ENCODE measurements at places on chromosomes 2 and 18. TPM values are rescaled to one million over a fixed set of nuclear protein-coding genes. Genes with fewer than 3 reads are reported as not detected.

GRCh38 chr2:187383043-187383800 is 64.8 kb downstream of the CALCRL start:
- no peak for DNase-seq

GRCh38 chr2:45020439-45020838 is 11.2 kb upstream of the SIX2 start:
- DNase-seq, result no peak

The HNMT gene
- total RNA-seq, result not detected

The ATP6V1B1 gene
- total RNA-seq, result not detected

DNA sequence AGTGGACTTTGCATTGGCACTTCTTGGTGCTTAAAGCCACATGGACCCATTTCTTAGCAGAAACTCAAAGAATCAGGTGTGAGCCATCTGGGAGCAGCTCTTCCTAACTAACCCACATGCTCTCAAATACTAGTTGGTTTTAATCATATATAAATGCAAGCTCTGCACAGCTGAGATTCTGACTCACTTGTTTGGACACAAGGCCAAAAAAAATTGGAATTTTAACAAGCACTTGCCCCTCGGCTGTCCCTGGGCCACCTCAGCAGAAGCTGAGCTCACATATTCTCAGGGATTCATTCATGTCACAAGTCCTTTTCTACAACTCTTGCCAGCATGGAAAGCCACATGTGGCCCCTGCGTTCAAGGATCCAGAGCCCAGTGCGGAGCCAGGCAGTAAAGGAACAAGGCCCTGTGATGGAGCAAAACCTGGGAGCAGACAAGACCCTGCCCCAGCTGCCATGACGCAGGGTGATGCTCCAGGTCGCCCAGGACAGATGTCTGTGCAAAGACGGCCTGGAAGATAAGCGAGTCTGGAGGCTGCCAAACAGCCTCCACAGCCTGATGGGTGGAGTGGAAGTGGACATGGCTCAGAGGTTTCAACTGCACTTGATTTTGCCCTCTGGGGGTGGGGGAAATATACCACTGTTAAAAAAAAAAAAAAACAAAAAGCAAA is 266.5 kb downstream of the EIPR1 start:
- DNase-seq, result no peak

DNA sequence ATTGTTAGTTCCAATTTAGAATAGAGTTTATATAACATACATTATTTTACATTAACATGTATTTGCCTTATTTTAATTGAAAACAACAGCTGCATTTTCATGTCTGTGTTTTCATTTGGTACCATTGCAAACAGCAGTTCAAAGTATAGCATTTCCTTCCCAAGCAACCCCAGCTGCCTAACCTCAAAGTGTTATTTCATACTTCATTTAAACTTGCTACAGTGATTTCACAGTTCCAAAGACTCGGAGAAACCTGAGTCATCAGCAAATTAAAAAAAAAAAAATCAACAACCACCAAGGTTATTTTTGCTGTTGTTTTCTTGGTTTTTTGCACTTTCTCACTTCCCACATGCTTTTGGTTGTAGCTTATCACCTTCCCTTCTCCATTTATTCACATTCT is 236.5 kb upstream of the SPHKAP start:
- DNase-seq, result no peak

DNA sequence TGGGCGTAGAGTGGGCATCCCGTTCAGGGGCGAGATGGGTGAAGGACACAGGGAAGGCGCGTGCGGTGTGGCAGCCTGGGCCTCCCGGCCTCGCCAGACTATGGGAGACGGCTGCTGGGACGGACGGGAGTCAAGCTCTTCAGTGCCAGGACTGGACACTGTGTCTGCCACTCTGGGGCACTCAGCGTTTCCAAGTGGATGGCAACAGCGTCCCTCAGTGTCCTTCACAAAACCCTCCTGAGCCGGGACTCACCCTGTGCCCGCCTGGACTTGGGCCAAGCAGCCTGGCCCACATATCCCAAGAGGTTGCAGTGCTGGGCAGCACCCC is 16.3 kb upstream of the BOK start:
- no peak for DNase-seq

The SERPINB2 gene
- not detected for total RNA-seq

The STARD6 gene
- not detected for total RNA-seq

DNA sequence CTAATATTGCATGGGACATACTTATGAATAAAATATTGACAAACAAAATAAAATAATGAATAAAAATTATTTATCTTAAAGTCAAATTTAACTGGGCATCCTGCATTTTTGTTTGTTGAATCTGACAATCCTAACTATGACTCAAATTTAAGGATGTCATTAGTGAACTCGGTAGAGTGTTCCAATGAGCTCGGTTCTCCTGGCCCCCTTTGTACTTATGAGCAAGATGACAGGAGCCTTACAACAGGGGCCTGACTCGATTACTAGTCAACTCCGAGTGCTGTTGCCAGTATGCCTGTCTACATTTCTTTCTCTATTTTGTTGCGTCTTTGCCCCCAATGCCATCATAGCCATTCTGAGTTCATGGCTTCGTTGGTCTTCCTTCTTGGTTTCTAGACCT is 40.3 kb downstream of the HRH4 start:
- DNase-seq, result no peak

DNA sequence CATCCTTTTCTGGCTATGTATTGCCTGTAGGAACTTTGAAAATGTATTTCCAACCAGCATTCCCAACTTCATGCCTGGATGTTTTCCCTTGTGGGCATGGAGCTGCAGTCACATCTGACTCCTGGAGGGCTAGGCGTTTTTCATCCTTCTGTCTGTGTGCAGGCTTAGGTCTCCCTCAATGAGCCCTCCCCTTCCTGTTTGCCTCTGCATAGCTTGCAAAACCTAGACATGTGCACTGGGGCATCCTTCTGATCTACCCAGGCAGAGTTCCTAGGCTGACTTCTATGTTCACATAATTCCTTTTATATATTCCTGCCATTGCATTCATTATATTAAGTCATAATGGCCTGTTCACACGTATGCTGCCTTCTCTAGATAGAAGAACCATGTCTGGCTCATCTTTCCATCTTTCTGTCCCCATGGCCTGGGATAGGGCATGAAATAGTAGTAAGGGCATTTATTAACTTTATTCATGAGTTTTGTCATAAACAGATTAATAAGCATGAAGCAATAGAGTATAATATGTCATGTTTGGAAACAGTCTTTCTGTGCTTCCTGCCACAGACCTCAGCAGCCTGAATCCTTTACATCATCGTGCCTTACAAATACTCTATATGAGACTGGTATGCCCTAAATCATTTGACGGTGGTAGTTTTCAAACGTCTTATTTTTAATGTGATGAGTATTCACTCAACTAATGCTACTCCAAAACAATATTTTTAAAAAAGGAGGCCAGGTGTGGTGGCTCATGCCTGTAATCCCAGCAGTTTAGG is 195.6 kb downstream of the TGIF1 start:
- no peak for DNase-seq

GRCh38 chr18:55523001-55523400 is 65.0 kb downstream of the TCF4 start:
- no peak for DNase-seq

DNA sequence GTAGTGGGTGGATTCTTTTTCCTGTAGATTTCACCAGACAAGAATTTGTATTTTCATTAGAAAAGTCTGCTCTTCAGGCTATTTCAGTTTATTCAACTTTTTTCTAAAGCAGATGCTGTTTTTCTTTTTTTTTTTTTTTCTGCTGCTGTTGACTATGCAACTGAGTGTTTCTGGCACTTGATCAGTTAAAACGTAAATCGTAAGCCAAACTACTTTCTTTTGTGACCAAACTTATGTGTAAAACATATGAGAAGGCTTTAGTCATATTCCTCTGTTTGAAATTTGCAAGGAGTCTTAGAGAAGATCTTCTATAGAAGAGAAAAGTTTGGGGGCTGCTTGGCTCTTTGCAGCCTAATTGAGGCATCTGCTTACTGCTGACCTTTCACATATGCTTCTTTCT is 170.1 kb downstream of the PARD3B start:
- no peak for DNase-seq

The LCT gene
- total RNA-seq, result 0.31 TPM

The CRYGA gene
- total RNA-seq, result not detected

GRCh38 chr2:201558665-201559064 is 84.6 kb downstream of the TMEM237 start:
- DNase-seq, result no peak

DNA sequence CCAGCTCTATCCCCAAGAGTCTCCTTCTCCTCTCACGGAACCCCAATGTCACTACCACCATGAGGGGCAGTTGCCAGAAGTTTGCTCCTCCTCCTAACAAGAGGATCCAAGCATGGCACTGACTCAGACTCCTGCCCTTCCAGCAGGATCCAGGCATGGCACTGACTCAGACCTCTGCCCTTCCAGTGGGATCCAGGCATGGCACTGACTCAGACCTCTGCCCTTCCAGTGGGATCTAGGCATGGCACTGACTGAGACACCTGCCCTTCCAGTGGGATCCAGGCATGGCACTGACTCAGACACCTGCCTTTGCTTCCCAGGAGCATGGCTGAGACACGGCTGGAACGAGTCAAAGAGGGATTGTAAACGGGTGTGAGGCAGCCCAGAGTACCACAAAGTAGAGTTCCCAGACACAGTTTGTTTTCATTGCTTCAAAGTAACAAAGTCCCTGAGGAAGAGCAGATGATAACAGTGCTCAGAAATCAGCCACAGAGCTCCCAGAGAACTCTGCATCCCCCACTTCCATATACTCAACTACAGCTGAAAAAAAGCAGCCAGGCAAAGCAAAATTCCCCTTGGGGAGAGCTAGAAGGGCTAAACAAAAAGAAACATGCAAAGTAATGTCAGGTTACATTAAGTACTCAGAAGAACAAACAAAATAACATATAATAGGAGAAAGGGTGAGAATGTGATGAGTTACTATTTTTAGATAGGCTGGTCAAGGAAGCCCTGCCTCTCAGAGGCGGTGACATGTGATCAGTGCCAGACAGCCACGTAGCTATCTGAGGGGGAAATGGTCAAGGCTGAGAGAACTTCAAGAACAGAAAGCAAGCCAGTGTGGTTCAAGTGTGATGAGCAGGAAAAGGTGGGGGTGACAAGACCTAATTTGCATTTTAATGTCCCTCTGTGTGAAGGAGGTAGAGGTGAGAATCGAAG is 3.0 kb downstream of the BUB1 start:
- peak; percentile 76 for DNase-seq

Data from activated CD4-positive, alpha-beta T cell treated with anti-CD3 and anti-CD28 coated beads, Interleukin-2, amount 10 ng/mL, durations not matched to agents 24 days and 14 days (primary cell).